LHCN-M2 (cell line): ENCODE measurements at places on chromosomes 2 and 18.

DNA sequence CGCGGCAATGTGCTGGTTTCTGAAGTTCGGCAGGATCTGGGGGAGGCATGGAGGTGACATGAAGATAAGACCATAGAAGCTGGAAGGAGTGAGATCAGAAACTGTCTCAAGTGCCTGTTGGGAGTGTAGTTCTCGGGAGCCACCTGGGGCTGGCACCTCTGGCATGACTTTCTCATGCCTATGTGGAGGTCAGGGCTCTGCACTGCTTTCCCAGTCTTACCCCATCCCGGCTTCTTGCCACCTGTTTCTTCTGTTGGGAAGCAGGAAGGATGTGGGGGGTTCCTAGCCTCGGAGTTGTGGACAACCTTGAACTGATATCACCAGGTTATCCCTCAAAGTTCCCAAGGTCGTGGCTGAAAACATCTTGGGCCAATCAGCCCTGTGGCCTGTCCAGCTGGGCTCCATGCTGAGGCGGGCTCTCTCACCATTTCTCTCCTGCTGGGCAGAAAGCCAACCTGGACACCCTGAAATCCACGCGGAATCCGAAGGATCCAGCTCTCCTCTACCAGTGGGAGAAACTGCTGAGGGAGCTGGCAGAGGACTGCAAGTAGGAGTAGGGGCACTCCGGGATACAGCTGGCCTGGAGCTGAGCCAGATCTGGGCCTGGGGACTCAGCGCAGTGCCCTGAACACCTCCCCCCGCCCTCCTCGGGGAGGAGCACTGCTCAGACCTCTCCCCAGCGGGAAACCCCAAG, 42.5 kb downstream of the FER1L5 start:
- DNase-seq = no peak

GRCh38 chr18:76672627-76673026, 149.7 kb upstream of the ZNF236 start:
- no peak for DNase-seq

GRCh38 chr2:114864901-114865300, 422.5 kb downstream of the DPP10 start:
- DNase-seq = no peak

- DNase-seq = no peak
Observed at GRCh38 chr2:39260087-39260486, 16.3 kb upstream of the CDKL4 start.

GRCh38 chr2:134736167-134736880, 17.5 kb upstream of the TMEM163 start:
- DNase-seq = peak; percentile 74

DNA sequence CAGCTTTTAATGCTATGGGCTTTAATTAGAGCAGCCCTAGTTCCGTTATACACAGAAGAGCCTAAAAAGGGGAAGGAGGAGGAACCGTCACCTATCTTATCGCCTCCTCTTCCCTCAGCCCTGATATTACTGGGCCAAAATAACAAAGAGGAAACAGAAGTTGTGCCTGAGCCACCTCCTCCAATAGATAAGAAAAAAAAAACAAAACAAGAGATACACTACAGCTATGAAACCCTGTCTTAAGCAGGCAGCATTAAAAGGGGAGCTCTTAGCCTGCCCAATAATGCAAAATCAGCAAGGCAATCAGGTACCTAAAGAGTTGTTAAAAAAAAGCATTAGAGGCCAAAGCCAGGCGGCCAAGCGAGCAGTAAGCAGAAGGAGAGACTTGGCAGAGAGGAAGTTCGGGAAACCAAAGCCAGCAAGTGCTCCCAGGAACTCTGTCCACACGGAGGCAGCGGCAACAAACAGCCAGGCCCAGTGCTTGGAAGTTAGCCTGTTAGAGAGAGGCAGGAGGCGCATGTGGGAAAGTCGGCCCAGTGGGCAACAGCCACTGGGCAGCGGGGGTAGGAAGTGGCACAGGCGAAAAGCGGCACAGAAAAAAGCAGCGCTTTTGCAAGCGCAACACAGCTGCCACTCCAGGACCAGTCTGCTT, 41.8 kb upstream of the PDK1 start:
- DNase-seq = no peak
